ENCODE measurements at places on chromosomes 13 and 19. TPM values are rescaled to one million over a fixed set of nuclear protein-coding genes. Genes with fewer than 3 reads are reported as not detected.

GADD45B gene
- total RNA-seq = 82.0 TPM

DNA sequence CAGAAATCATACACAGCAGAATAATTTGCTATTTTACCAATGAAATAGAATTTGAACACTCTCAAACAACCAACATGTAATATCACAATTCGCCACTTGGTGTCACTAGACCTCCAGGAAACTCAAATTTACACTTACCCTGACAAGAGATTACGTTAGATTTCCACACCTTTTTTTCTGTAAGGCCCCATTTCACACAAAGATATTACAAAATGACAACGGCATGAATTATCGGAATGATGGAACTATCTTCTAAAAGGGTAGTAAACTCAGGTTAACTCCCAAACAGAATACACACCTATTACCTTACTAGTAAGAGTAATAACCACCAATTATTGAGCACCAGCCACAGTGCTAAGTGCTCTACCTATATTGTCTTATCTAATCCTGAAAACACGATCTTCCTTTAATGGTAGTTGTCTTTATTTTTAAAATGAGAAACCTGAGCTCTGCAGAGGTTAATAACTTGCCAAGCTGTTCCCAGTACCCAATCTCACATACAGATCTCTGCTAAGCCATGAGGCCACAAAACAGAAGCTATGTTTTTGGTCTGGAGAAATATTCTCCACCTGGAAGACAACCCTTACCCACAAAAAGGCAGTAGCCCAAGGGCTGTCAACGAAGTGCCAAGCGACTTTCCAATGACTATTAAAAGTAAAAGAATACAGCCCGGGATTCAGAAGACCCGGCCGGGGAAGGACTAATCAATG, 152.4 kb downstream of the DCLK1 start:
- DNase-seq = no peak

GRCh38 chr13:75076476-75076875, 405.5 kb downstream of the TBC1D4 start:
- no peak for DNase-seq

DNA sequence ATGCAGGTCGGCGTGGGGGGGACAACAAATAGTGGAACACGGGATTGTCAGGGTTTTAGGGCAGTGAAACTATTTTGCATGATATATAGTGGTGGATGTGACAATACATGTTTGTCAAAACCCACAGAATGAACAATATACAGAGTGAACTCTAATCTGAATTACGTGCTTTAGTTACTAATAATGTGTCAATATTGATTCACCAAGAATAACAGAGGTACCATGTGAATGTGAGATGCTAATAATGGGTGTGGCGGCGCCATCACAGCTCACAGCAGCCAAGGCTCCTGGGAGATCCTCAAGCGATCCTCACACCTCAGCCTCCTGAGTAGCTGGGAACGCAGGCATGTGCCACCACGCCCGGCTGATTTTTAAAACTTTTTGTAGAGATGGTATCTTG, 12.9 kb downstream of the ELAVL1 start:
- DNase-seq = no peak

DNA sequence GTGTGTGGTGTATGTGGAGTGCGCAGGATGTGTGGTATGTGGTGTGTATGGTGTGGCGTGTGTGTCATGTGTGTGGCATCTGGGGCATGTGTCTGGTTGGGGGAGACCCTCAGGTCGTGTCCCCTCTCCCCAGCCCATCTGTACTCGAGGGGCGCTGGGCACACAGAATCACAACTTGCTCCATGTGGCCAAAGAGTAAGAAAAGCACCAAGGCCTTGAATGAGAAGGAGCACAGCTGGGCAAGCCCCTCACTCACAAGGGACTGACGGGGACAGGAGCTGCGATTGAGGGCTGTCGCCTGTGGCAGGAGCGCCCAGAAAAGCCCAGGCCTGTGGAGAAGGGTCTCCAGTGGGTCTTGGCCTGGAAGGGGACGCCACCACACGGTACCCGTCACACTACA, 62.8 kb downstream of the PEPD start:
- DNase-seq = peak; percentile 19

DNA sequence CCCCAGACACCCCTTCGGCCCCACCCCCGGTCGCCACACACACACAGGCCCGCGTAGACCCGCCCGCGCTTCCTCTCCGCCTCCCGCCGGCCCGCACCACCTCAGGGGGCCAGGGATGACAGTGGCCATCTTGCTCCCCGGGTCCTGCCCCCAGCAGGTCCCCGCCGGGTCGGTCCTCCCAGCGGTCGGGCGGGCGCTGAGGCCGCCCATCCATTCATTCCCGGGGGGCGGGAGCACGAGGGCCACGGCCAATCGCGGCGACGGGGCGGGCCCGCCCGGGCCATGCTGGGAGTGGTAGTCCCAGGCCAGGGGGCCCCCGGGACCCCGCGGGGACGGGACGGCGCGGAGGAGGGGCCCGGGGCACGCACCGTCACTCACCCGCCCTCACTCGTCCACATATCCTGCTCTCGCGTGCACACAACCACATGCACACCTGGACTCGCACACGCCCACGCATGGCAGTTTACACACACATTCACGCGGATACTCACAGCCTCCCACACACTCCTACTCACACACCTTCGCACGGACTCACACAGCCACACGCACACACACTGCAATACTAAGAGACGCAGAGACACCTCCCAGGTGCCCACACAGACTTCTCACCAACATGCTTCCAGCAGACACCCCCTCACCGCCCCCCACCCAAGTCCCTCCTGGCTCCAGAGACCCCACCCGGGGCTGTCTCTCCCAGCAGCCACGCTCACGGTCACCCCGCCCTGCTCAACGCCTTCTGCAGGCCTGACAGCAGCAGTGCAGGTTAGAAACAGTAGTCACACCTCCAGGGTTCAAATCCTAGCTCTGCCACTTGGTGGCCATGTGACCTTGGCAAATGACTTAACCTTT, at the start of gene DPF1:
TSS of gene DPF1 (minus strand) at position 209 of the 849 bp plus-strand sequence. CDS start at position 129, 80 bp downstream.
- no peak for DNase-seq

CPB2 gene
- not detected for total RNA-seq

GRCh38 chr19:18089726-18090125, 3.0 kb upstream of the IL12RB1 start:
- DNase-seq = no peak

DNA sequence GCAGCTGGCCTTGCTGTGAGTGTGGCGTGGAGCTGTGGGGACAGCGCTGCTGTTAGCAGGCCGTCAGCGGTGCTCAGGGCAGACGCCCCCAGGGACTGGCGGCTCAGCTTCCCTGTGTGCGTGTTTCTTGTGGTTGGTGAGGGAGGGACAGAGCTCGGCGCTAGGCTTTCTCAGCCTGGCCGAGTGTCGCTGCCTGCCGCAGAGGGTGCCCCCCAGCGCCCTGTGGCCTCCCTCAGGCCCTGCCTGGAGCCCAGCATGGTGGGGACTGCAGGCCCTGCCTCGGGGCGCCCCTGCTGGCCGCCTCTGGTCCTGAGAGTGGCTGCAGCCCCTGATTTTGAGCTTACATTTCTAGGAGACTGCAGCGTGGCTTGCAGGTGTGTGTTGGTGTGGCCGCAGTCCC, 35.5 kb downstream of the DOT1L start:
- no peak for DNase-seq

DNA sequence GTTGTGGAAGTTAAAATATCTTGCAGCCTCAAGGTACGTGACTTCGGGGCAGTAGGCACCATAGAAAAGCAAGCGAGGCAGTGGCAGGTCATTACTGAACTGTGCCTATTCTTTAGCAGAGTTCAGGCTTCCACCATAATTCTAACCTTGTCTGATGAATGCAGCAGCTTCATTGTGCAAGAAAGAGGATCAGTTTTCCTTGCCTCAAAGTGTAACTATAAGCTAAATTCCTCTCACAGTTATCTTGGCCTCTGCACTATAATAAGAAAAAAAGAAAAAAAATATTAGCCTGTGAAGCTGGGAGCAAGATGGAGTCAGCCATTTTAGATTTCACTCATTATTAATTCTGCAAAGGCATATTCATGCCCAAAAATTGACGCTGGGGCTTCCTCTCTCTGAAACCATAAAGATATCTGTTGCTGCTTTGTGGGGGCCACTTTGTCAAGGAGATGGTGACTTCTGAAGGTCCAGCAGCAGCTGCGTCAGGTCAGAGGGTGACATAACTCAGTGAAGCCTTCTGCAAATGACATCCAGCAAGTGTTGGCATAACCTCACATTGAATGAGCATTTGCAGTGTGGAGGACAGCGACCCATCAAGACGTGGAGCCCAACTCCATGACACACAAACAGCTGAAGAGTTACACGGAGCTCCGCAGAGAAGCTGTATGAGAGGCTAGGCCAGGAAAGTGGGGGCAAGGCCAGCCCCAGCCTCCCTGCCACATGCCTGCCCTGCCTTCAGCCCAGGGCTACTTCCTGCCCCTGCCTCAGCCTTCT, 23.1 kb upstream of the SACS start:
- no peak for DNase-seq

GNG8 gene
- total RNA-seq = not detected

DNA sequence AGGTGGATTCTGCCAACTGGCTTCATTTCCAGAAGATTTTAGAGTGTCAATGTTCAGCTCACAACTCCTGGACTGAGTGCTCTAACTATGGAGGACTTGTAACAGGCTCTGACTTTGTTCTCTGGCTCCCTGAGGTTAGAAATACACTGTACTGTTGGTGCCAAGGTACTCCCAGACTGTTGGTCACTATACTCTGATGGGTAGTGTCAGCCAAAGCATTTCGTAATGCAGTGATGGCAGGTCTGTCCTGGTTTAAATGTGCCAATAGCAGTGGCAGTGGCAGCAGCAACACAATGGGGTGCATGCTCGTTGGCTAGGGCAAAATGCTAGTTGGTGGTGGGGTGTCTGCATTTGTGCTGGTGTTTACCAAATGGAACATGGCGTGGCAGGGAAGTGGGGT, 472.2 kb downstream of the TDRD3 start:
- DNase-seq = no peak

KLK14 gene
- not detected for total RNA-seq

Measured in sigmoid colon (tissue), 7 donors.